Stimulated activated CD8-positive, alpha-beta memory T cell treated with anti-CD3 and anti-CD28 coated beads, Interleukin-7, amount 100 ng/mL, for 24 hours (primary cell): ENCODE measurements at places on chromosomes 11 and 22.

- peak; percentile 37 for DNase-seq
Observed at GRCh38 chr22:50209893-50210292, 9.1 kb downstream of the SELENOO start.

DNA sequence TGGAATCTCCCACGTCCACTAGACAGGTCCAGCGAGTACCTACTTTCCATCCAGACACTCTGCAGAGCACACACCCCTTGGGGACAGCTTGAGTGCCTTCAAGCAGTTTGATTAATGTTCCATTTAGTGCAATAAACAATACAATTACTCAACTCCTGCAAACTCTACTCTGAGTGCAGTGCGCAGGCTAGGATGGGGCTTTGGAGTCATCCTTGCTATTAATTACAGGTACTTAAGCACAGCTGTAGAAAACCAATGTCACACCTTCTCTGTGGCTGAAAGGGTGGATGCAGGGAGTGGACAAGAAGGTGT lies 82.6 kb downstream of the MN1 start:
- DNase-seq: no peak

- DNase-seq: no peak
Observed at GRCh38 chr22:49450498-49450897, 377.2 kb downstream of the BRD1 start.

DNA sequence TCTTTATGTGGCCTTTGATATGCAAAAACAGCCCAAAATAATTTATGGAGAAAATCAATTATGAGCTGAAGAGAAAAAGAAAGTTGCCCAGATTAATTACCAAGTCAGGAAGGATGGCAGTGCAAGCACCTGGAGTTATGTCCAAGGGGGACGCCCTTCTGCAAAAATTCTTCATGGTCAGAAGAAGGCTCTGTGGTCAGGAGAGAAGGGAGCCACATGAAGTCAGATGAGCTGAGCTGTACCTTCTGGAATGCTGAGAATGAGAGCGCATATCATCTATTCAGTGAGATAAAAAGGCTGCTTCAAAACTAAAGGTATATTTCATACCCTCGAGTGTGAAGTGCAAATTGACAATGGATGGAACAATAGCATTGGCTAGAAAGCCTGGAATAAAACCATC lies 607.4 kb downstream of the NTM start:
- no peak for DNase-seq

- DNase-seq: no peak
Observed at GRCh38 chr11:114105611-114106010, 46.1 kb downstream of the ZBTB16 start.

DNA sequence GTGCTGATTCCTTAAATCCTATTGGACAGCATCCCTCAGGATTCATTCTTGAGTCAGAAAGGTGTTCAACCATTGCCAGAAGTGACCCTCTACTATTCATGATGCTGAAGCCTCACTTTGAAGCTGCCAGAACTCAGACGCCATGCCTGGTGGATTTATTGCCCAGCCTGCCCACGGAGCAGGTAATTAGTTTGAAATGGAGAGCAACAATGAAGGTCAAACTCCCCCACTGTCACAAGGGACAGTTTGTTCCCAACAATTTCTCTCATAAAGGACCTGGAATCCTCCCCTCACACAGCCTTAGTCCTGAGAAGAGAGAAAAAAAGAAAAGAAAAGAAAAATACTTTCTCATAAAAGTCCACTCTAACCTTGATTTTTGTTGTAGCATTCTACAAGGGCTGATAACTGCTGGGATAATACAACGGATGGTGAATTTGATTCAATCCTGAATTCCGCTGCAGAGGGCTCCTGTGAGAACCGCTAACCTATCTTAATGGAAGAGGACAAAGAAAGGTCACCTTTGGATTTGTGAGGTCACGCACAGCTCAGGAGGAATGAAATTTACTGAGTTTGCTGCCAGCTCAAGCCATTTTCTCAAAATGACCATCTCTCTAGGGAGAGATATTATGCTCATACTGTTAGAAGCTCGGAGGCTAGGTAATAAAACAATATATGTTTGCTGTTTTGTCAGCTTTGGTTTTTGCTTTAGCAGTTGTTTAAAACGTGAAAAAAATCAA lies 161.6 kb upstream of the SYN3 start:
- DNase-seq: no peak

DNA sequence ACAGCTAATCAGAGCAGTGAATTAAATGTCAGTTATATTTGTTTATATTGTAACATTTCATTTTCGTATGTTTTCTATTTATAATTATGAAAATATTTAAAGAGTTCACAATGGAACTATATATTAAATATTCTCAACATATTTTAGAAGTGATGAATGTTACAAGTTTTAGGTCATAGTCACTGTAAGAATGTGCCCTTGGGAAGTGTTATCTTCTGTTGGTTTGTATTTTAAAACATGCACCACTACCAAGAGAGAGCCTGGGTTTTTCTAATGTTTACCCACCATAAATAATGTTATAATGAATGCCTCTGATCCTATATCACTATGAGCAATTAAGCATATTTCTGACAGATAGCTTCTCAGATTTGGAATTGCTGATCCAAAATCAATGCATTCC lies 171.0 kb downstream of the BCR start:
- DNase-seq: no peak

DNA sequence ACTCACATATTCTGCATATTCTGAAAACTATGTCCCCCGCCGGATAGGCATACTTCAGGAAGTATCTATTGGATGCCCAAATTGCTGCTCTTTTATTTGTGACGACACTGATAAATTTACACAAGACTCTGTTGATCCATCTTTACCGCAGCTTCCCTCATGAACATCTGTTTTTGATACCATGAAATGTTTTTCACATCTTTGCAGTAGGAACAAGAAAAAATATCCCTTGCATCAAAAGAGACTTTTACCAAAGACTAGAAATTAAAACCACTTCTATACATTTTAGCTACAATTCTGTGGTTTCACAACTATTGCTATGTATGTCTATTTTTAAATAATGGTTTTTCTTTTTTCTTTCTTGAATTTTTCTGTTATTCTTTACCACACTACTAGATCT lies 15.3 kb downstream of the POU2AF2 start:
- DNase-seq: no peak

DNA sequence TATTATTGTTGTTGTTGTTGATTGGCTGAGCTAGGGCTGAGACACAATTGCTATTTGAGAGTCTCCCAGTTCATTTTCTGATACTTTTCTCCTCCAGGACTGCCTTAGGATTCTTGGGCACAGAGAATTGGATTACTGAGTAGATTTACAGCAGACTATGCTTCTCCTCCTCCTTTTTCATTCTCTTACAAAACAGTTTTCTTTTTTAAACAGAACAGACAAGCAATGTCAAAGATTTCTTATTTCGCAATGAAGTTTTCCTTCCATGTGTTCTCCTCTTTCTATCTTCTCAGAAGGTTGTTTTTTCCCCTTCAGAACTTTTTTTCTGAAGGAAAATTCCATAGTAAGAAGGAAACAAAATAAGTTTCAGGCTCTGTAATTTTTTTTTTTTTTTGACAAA lies 19.8 kb upstream of the TIMP3 start:
- no peak for DNase-seq

- no peak for DNase-seq
Observed at GRCh38 chr22:45270095-45271020, 14.4 kb upstream of the UPK3A start.

DNA sequence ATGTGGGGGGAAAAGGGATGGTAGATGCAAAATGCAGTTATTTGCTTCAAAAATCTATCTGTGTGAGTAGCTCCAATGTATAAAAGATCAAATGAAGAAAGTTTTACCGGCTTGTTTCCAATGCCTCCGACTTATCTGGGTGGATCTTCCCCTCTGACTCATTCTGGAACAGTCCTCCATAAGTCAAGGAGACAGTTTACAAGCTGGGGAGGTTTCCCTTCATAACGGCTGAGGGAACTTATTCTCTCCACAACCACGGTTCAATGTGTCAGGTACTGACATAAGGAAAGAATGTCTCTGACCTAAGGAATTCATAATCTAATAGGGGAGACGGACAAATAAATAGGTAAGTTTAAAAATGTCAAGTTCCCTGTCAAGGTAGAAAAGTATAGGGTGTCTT lies 49.7 kb upstream of the BIRC3 start:
- no peak for DNase-seq

- DNase-seq: no peak
Observed at GRCh38 chr11:33133761-33134160, 27.5 kb downstream of the CSTF3 start.

GRCh38 chr22:38870791-38871359 lies 1.1 kb downstream of the CBX6 start:
- no peak for DNase-seq

DNA sequence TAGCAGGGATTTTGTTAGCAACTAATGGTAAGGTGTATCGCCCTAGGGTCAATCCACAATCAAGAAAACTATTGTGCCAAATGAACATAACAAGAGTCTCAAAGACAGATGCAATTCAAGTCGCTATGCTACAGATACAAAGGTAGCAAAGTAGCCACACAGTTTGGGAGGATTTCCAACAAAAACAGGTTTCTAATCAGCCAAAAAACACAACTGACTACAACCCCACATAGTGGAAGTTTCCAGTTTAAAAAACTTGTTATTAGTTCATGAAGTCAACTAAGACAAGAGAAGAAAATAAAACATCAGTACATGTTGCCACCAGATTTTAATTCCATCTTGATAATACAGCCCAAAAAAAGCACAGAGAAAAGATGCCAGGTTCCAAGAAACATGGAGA lies 38.0 kb downstream of the MYH9 start:
- no peak for DNase-seq

DNA sequence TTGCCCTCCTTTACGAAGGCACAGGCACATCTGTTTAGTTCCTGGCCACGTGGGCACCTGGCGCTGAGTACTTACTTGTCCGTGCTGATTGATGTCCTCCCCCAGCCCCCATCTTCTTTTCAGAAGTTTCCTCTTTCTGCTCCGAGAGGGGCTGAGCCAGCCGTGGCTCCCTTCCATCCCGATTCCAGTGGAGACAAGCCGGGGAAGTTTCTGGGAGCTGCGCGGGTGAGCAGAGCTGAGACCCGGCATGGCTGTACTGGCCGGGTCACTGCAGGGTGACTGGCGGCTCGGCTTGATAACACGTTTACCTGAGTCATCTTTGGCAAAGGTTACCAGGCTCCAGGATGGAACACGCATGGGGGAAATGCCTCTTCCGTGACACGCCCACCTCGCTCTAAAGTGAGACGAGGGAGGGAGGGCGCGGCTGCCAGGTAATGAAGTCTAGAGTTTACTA lies 45.4 kb upstream of the ATXN10 start:
- DNase-seq: no peak

DNA sequence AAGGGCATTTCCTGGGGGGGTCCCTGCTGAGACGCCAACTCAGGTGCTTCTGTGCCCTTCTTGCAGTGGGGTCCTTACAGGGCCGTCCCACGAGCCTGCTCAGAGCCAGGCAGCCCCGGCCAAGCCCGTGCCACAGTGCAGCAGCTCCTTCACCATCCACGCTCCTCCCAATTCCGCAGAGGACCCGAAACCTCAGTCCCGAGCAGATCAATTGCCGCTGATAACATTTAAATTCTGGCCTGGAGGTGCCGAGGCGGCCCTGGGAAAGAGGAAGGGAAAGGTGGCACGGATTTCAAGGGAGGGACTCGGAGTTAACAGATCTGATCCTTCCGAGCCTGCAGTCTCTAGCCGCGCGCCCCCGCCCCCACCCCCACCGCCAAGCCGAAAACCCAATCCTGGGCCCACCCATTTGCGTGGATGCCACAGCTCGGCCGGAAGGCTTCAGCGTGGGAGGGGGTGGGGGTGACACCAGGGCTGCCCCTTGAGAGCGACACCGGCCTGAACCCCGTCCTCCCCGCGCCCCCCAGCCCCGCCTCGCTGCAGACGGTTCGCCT lies 32.3 kb upstream of the JAM3 start:
- DNase-seq: no peak

- DNase-seq: no peak
Observed at GRCh38 chr11:68997995-68998348, 15.1 kb downstream of the MRGPRF start.

GRCh38 chr22:39109361-39109760 lies 12.3 kb downstream of the APOBEC3H start:
- DNase-seq: no peak

- no peak for DNase-seq
Observed at GRCh38 chr11:36419791-36420424, 90.2 kb downstream of the TRAF6 start.

DNA sequence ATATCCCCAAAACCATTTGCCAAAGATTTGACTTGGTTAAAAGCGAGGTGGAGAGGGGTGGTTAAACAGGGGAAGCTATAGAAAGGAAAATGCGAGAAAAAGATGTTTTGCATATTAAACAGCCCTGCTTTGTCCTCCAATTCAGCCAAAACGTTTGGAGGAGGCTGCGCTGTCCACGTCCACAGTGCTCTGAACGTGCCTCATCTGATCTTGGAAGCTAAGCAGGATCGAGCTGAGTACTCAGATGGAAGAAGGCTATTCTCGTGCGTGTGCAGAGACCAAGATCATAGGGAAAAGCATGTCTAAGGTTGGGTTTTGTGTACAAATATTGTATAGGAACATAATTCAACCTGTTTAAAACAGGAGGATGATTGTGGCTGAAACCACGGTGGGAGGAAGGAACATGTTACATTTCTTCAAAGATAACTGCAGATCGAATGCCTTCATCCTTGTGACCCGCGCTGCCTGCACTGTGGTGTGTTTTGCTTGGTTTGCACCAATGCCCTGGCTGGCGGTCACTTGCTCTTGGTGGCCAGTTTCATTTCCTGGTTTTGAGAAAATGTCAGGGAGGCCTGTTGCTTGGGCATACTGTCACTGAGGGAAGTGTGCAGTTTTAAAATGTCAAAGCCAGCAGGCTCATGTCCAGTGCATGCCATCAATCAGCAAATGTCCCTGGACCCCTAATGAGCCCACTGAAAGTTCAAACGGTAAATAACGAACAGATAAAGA lies 40.4 kb downstream of the FLI1 start:
- no peak for DNase-seq

GRCh38 chr22:25853501-25854284 lies 111.7 kb downstream of the MYO18B start:
- DNase-seq: no peak

GRCh38 chr11:59176330-59176729 lies 4.4 kb downstream of the DTX4 start:
- no peak for DNase-seq

DNA sequence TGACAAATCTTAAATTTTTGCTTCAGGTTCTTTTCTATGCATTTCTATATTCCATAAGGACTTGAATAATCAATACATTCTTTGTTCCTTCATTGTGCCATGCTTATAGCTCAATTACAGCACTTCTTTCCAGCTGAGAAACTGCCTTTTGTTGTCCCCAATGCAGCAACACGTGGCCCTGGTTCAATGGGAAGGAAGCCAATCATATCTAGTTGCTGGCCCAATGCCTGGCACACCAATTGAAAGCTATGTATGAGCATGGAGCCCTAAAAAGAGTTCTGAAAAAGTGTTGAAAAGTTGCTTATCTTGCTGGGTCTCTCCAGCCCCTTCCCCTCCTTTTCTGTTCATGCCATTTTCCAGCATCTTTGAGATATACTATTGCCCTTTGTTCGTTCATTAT lies 448.0 kb upstream of the FAT3 start:
- DNase-seq: no peak

GRCh38 chr22:42624551-42625106 lies 9.9 kb upstream of the POLDIP3 start:
- no peak for DNase-seq
